ENCODE measurements at places on chromosomes 4 and X.

DNA sequence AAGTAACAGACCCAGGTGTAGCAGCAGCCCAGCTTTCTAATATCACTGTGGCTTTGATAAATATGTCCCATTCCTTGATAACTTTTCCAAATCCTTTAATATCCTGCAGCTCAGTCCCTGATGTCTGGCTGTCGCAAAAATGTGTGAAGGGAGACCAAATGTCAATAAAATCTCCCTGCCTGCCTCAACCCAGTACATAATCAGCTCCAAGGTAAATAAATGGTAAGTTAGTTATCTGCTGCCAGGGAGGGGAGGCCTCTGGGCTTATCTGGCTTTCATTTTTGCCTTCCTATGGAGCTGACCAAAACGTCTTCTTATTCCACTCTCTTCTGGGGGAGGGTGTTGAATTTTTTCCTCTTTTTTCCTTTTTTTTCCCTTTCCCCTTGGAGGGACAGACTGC, 630.6 kb downstream of the MID1IP1 start:
- DNase-seq = no peak

DNA sequence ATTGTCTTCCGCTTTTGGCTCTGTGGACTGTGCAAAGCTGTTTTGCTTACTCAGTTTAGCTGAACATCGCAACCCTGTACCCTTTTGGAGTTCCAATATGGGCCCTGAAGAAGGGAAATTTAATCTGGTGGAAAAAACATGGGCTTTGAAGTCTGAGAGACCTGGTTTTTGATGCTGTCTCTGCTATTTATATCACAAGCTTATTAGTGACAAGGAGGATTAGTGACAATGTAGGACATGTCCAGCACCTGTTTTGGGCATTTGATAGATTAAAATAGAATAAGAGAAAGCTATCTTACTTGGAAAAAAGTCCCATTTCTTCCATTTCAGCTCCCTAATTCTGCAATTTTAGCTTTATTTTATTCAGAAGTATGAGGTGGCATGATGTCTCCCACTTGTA, 417.3 kb downstream of the SPRY1 start:
- no peak for DNase-seq

DNA sequence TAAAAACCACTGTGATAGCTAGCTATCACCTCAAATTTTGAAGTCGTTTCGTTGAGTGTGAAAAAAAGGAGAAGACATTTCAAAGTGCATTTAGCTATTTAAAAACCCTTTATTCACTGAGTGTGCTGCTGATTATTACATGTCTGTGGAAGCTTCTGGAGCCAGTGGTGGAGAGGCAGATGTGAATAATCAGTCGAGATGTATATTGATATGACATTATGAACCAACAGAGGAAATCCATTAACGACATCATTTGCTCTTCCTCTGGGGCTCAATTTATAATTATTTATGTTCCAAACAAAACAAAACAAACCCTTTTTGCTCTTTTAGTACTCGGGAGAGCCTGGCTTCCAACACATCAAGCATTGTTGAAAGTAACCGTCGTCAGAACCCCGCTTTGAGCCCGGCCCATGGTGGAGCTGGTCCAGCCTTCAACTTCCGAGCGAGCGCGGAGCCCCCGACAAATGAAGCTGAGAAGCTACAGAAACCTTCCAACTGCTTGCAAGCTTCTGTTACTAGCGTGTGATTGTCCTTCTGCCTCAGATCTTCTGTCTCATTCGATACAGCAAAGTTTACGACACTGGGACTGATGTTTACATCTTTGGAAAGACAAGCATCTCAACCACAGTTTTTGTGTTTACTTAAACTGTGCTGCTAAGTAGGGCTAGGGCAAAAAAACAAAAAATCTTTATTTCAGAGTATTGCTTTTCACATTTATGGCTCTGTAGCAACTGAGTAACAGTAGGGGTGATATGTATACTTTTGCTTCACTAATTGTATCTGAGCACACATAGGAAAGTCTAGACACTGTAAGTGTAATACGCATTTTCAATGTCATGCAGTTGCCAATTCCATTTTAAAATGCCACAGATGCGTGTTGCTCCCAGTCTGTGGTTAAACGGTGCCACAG, 111.9 kb downstream of the STOX2 start:
- DNase-seq = no peak

- no peak for DNase-seq
Observed at GRCh38 chr4:188455062-188455752, 316.0 kb downstream of the TRIML1 start.

DNA sequence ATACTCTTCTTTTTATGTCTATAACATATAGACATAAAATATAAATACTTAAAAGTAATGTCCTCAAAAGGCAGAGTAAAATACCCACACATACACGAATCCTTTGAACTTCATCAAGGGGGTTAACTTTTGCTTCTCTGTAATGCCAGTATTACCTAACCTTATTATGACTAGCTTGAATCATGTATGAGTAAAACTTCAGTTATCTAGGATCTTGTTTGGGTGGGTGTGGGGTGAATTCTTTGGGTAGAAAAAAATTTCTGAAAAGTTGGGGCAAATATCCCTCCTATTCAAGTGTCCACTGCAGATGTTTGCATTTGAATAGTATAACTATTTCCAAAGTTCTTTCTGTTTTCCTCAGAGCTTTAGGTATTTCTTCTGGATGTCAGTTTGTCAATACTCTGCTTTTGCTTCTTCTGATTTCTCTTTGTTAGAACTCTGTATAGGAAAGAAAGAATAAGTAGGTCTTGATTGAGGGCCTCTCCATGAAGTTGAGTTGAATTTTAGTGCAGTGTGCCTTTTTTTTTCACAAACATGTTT, 173.8 kb downstream of the ADGRL3 start:
- DNase-seq = no peak

- DNase-seq = no peak
Observed at GRCh38 chrX:68411729-68412128, 21.6 kb downstream of the OPHN1 start.

DNA sequence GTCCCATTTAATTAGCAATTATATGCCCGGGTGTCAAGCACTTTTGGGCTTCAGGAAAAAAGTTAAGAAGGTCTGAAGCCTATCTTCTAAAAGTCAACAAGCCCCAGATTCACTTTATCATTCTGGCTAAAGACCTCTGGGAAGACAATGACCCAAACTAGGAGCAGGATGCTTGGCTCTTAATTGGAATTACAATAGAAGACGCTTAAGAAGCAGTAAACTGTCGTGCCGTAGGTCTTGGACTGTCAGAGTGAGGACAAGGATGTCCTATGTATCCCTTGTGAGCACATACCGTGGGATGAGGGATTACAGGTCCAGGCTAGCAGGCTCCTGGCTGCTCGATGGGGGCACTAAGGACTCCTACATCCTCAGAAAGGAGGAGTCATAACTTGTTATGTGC, 3.2 kb upstream of the ARHGAP36 start:
- no peak for DNase-seq

DNA sequence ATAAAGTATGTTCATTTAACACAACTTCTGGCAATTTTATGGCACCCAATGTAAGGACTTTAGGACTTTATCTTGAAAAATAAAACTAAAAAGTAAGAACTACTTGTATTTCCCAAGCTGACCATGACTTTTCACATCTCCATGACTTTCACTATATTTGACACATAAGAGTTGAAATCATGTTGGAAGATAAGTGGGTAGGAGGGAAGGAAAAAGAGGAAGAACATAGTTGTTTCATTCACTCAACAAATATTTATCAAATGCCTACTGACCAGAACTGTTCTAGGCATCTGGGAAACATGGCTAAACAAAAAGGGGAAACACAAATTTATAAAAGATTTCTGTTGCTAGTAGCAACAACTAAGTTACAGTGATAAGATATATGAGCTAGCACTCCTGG, 16.0 kb downstream of the SCLT1 start:
- no peak for DNase-seq

DNA sequence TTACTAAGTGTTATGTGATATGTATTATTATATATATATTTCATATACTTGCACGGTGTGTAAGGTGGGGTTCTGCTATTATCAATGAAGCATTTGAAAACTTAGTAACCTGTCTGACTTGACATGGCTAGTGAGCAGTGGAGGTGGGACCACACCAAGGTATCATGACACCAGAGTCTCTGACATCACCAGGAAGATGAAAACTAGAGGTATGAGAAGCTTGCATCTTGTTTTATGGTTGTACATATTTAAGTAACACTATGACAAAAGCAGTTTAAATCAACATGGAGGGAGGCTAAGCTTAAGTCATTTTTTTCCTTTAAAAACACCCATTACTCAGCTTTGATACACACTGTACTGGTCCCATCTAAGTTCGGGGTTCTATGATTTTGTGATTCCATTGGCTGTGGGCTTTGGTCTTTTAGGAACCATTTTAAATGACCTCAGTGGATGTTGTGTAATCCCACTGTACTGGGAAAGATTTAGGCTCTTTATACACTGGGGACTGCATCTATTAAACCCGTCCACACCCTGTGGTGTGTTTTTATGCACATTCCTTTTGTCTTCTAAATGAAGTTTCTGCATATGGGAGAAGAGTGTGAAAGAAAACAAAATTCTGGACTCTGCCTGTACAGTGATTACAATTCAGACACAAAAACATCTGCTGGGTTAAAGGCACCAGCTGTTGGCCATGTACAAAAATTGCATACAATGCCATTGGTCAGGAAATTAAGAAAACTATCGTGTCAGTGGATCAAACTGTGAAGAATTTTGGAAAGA, 570.6 kb downstream of the SPRY1 start:
- no peak for DNase-seq

DNA sequence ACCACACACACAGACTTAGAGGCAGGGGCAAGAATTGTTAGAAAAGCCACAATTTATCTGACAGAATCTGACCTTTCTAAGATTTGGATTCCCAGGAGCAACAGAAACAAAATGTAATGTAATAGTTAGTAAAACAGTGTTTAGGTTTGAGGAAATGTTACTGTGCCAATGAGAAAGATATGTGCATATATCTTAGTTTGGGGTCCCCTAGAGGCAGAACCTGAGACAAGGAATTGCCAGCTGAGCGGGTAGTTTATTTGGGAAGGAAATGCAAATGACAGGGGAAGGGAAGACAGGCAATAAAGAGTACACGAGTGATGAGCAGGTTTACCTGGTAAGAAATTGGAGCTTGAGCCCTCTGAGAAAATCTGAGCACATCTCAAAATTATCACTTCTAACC, 31.3 kb upstream of the DDX53 start:
- no peak for DNase-seq

DNA sequence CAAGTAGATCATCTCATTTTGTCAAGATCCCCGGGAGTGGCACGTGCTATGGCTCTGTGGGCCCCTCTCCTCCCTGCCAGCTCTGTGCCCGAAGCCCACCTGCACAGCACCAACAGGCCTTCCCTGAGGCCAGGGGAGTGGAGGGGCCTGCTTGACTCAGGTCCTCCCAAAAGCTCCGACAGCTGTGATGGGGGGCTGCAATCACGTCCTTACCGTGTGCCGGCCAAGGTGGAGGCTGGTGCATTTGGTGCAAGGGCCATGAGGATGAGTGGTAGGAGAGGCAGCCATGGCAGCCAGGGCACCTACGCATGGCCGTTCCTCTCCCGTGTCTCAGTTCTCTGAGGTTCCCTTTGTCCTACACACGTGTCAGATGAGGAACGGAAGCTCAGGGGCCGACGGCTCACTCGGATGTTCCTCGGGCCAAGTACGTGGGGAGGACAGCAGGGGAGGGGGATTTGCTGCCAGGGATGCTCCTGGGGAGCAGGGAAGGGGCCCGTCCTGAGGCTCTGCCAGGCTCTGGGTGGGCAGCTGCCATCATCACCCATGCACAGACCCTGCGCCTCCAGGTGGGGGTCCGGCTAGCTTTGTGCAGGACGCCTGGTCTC, 95.8 kb downstream of the HMX1 start:
- no peak for DNase-seq

Measured in stimulated activated CD4-positive, alpha-beta T cell treated with anti-CD3 and anti-CD28 coated beads, Interleukin-4, amount 100 ng/mL, for 24 hours (primary cell).